ENCODE measurements at places on chromosomes 12 and 14. TPM values are rescaled to one million over a fixed set of nuclear protein-coding genes. Genes with fewer than 3 reads are reported as not detected.

- H3K4me3 ChIP-seq = no peak overlapping the region
- H3K36me3 ChIP-seq = peaks cover 16% of the 10 kb centered on the region
- H3K27ac ChIP-seq = no peak overlapping the region
- no peaks in the 10 kb centered on the region for H3K27me3 ChIP-seq
- no peak for DNase-seq
Observed at GRCh38 chr14:91159182-91159581, 45.3 kb downstream of the DGLUCY start.

GRCh38 chr12:132558042-132558856, 52.1 kb downstream of the LRCOL1 start:
- peaks cover 6% of the 10 kb centered on the region for H3K4me1 ChIP-seq
- H3K36me3 ChIP-seq = no peaks in the 10 kb centered on the region
- DNase-seq = no peak
- no peak overlapping the region for H3K27ac ChIP-seq
- H3K27me3 ChIP-seq = no peaks in the 10 kb centered on the region

- H3K4me3 ChIP-seq = no peak overlapping the region
- no peak for DNase-seq
- H3K36me3 ChIP-seq = no peaks in the 10 kb centered on the region
- H3K27me3 ChIP-seq = no peaks in the 10 kb centered on the region
- H3K4me1 ChIP-seq = peaks cover 13% of the 10 kb centered on the region
- H3K27ac ChIP-seq = no peak overlapping the region
Observed at GRCh38 chr12:19909418-19909817, 458.9 kb upstream of the PDE3A start.

The RPL10L gene
- not detected for total RNA-seq

Data from chondrocyte (in vitro differentiated cells).